Activated CD4-positive, alpha-beta T cell treated with anti-CD3 and anti-CD28 coated beads for 24 hours (primary cell): ENCODE measurements at places on chromosomes 3 and 15.

GRCh38 chr3:72426618-72427397 lies 421.4 kb downstream of the SHQ1 start:
- no peak for DNase-seq

DNA sequence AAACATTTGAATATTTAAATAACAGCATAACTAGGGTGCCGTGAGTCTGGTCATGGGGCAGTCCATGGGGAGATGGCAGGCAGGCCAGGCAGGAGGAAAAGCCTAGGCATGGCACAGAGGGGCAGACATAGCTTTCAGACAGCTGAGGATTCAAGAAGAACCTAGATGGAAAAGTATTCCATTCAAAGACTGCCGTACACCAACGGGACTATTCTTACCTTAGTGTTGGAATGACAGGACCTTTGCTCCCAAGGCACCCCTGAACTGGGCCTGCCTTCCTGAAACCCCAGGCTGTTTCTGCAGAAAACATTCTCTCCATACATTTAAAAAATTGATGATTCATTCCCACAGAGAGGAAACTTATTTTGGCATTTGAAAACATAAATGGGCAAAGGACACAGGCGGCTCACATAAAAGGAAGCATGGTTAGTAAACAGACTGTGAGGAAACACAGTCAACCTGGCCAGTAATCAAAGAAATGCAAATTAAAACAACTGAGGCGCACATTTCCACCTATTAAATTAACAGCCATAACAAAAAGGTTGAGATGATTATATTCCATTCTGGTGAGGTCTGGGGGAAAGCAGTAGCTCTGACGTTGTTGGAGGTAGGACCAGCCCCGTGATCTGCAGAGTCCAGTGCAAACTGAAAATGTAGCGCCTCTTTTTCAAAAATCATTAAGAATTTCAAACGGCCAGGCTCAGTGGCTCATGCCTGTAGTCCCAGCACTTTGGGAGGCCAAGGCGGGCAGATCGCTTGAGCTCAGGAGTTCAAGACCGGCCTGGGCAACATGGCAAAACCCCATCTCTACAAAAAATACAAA lies 71.3 kb upstream of the SMAD3 start:
- no peak for DNase-seq

GRCh38 chr15:74519311-74519710 lies 21.7 kb upstream of the ARID3B start:
- DNase-seq = no peak

GRCh38 chr3:171838218-171838720 lies 4.9 kb upstream of the TMEM212 start:
- DNase-seq = no peak

- peak; percentile 69 for DNase-seq
Observed at GRCh38 chr15:68559345-68560310, 19.2 kb upstream of the CORO2B start.

DNA sequence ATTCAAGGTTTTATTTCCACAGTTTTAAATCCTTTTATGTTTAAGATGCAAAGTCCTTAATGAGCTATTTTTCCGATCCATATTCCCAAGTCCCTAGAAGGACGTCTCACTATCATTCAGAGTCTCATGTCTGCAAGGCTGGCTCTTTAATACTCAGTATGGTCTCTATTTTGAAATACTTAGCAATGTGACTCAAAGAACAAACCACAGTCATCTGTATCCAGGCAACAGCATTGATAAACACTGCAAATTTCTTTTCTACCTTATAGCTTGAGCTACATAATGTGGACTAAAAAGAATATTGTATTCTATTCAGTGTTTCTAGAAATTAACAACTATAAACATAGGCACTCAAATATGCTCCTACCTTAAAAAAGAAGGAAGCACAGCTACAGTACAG lies 588.3 kb upstream of the NAALADL2 start:
- no peak for DNase-seq

GRCh38 chr3:122502139-122502538 lies 12.6 kb downstream of the KPNA1 start:
- no peak for DNase-seq

DNA sequence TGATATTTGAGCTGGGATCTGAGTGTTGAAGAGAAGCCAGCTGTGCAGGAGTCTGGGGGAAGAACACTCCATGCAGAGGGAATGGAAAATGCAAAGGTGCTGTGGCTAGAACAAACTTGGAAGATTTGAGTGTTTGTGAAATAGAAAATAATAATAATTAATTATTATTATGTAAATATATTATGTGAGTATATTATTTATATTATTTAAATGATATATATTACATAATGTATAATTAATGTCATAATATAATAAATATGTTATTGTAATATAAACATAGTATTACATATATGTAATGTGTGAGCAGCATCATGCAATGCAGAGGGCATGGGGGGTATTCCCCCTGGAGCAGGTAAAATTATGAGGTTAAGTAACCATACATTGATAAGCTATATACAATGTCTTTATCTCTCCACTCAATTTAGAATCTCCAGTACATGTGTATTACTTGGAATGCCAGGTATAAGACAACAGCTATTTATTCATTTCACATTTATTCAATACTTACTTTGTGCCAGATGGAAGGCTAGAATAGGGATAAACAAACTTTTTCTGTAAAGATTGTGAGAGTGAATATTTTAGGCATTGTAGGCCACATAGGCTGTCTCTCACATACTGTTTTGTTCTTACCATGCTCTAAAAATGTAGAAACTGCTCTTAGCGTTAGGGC lies 218.6 kb downstream of the MTHFS start:
- DNase-seq = no peak

- DNase-seq = no peak
Observed at GRCh38 chr3:29853841-29854397, 573.0 kb downstream of the RBMS3 start.

DNA sequence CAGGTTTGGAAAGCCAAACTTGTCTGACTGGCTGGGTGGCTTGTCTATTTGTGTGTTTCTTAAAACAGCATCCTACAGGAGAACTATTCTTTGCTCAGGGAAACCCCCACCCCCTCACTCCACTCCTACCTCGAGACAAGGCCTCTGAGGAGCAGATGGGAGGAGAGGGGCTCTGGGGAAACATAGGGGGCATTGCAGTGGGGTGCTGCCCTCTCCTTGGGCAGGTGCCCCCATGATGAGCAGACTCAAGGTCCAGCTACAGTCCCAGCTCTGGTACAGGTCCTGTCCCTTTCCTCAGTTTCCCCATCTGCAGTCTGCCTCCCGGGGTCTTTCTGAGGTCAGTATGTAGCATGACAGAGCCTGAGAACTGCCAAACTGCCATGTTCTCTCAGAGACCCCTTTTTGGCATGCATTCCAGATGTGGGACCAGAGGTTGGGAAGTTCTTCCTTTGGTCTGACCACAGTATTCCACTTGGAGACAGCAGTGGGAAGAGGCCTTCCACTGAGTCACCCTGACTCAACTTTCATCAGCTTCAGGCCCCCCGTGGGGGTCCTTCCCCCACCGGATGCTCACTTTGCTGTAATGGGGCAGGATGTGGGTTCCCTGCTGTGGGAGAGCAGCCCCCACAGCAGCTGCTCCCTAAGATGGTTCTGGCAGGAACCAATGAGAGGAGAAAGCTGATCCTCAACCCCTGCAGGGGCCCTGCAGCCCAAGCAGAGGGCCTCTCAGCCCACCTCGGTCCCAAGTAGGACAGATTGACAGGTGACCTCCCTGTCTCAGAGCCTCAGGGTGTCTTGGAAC lies 32.3 kb upstream of the CYP11A1 start:
- no peak for DNase-seq

DNA sequence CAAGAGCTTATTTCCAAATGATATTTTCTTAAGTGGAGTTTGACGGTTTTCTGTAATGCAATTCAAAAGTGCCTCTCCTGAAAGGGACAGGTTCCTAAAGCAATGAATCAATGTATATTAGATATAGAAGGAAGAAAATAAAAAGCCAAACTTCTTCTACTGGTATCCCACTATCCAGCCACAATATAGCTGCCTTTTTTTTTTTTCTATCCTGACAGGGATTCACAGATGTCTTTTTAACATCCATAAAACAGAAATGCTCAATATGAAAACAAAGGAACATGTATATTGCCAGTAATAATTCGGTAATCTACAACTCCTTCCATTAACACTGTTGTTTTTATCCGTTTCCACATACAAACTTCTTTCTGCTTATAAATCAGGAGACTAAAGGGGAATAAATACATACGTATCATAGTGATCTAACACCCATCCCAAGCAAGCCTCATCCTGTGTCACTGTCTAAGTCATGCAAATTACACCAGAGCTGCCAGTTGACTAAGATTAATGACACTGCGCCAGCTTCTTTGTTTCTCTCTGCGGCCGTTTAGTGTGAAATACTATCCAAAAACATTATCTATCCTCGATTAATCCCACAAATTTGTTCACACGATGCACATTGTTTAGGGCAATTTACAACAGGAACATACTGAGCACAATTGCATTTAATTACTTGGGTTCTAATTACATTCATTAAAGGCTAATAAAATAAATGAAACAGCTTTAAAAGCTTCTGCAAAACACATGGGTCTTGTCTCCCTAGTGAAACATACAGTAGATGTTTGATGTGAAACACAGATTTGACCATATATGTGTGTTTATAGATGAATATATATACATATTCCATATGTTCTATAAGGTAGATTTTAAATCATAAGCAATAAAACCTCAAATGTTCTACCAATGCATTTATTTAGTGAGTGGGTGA lies 51.9 kb upstream of the CDIN1 start:
- DNase-seq = no peak

GRCh38 chr3:188687389-188687788 lies 484.4 kb upstream of the TPRG1 start:
- no peak for DNase-seq

- no peak for DNase-seq
Observed at GRCh38 chr15:100250176-100250800, 91.5 kb downstream of the ADAMTS17 start.

GRCh38 chr3:126344380-126345041 lies 12.7 kb downstream of the KLF15 start:
- no peak for DNase-seq

DNA sequence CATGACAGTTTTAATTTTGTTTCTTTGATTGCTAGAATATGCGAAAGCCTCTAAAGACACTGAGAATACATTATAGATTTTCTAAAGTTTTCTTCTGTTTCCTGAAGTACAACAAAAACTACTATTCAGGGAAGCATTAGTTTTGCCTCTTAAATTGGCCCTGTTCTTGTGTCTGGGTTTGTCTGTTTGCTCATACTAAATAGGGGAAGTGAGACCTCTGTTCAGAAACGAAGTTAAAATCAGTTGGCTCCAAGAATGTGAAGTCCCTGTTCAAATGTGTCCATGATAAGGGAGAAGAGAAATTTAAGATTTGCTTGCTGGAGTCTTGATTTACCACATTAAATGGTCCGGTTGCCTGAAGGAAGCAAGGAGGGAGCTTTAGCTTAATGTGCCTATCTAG lies 327.3 kb upstream of the GBE1 start:
- DNase-seq = no peak

GRCh38 chr3:120410541-120410940 lies 40.3 kb downstream of the FSTL1 start:
- DNase-seq = no peak

GRCh38 chr15:70029297-70029701 lies 68.4 kb downstream of the TLE3 start:
- DNase-seq = no peak

DNA sequence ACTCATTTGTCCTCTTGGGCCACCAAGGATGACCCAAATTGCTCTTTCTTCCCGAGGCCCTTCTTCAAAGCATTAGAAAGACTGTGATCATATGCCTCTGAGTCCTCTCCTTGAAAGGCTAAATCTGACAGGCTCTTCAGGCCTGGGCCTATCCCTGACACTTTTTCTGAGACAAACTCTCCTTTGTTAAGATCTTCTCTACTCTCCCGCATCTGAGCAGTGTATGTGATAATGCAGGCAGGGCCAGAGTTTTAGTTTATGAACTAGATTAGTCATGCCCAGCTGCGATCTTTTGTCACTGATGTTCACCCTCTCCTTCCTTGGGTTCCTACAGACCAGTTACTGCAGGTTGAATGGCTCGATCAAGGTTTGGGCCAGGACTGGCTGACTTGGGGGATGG lies 39.2 kb downstream of the MASP1 start:
- no peak for DNase-seq

- no peak for DNase-seq
Observed at GRCh38 chr3:187678726-187679268, 8.6 kb upstream of the SST start.

DNA sequence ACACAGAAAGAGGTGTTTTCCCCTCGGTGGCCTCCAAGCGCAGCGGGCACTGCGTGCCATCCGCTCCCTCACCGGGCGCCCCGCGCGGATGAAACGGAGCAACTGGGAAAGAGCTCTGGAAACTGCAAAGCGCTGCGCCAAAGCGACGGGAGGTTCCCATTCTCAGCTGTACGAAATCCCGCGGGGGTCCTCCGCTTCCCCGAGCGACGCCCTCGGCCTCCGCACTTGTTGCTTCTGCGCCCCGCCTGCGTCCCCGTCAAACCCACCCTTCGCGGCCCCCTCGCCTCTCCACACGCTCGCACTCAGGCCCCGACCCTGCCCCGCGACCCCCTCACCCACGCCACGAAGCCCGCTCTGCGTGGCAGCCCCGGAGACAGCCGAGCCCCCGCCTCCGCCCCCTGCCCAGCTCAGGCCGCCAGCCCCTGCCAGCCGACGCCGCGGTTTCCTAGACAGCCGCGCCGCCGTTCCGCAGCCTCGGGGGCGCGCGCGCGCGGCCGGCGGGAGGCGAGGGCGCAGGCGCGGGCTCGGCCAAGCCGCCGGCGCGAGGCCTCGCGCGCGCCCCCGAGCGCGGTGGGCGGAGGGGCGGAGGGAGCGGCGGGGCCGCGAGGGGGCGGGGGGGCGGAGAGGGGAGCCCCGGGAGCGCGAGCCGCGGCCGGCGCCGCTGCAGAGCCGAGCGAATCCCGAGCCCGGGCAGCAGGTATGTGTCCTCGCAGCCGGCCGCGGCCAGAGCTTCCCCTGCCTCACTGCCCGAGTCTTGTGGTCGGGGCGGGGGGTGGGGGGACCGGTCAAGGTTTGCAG lies at the start of gene TMEM266:
Gene TMEM266 (plus strand): TSS at position 666 of the 798 bp plus-strand sequence. CDS start 74,279 bp downstream, outside the sequence.
- peak; percentile 10 for DNase-seq

DNA sequence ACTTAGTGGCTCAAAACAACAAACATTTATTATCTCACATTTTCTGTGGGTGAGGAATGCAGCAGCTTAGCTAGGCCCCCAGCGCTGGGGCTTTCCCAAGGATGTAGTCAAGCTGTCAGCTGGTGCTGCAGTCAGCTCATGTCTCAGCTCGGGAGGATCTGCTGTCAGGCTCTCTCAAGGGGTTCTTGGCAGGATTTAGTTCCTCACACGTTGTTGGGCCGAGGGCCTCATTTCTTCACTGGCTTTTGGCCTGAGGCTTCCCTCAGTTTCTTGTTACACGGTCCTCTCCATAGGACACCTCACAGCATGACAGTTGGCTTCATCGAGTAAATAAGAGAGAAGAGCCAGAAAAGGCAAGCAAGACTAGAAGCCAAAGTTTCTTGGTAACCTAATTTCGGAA lies 13.7 kb upstream of the U2SURP start:
- no peak for DNase-seq

DNA sequence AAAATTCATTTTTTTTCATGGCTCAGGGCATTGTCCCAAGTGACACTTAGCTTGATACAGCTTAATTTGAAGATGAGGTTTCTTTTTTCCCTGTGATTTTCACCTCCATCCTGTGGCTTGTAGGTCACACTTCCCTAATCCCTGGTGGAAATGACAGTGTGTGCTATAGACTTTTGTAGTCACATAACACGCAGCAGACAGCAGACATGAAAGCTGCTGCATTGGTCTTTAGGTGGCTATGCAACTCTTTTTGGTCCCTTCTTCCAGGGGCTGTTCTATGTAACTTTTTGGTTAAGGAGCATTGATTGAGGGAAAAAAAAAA lies 38.8 kb downstream of the TRAK1 start:
- no peak for DNase-seq

GRCh38 chr3:141231952-141232823 lies 563 bp downstream of the PXYLP1 start:
- no peak for DNase-seq
